Right renal pelvis (tissue), 4 donors: ENCODE measurements at places on chromosomes 11 and 22.

GRCh38 chr11:127395034-127395433 lies 394.5 kb upstream of the KIRREL3 start:
- DNase-seq = no peak

- DNase-seq = no peak
Observed at GRCh38 chr11:58164389-58164788, 24.5 kb upstream of the OR9Q2 start.

- DNase-seq = no peak
Observed at GRCh38 chr11:23509023-23509422, 648.7 kb upstream of the CCDC179 start.

GRCh38 chr11:130478881-130479280 lies 30.4 kb downstream of the ADAMTS15 start:
- no peak for DNase-seq

DNA sequence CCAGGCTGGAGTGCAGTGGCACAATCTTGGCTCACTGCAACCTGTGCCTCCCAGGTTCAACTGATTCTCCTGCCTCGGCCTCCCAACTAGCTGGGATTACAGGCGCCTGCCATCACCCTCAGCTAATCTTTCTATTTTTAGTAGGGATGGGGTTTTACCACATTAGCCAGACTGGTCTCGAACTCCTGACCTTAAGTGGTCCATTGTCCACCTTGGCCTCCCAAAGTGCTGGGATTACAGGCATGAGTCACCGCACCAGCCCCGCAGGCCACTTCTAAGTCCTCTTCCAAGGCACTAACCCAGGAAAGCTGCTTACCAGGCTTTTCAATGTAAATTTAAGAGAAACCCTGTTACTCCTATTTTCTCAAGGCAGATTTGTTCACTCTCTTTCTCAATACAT lies 50.4 kb downstream of the DENND5A start:
- DNase-seq = no peak

DNA sequence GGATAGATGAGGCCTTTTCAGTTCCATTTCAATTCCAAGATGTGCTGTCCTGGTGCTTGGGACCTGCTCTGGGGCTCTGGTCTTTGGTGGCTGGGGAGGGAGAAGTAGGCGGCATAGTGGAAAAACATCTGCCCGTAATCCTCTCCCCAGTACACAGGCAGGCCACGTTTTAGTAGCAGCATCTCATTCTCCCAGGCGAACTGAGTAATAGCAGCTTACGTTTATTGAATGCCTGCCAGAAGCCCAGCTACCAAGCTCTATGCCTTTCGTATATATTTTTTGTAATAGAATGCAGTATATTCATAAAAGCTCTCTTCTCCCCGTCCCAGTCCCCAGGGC lies 11.4 kb downstream of the ACO2 start:
- no peak for DNase-seq

- no peak for DNase-seq
Observed at GRCh38 chr11:93861808-93862207, 11.4 kb upstream of the VSTM5 start.
